ENCODE measurements at places on chromosomes 7 and 10. TPM values are rescaled to one million over a fixed set of nuclear protein-coding genes. Genes with fewer than 3 reads are reported as not detected.

DNA sequence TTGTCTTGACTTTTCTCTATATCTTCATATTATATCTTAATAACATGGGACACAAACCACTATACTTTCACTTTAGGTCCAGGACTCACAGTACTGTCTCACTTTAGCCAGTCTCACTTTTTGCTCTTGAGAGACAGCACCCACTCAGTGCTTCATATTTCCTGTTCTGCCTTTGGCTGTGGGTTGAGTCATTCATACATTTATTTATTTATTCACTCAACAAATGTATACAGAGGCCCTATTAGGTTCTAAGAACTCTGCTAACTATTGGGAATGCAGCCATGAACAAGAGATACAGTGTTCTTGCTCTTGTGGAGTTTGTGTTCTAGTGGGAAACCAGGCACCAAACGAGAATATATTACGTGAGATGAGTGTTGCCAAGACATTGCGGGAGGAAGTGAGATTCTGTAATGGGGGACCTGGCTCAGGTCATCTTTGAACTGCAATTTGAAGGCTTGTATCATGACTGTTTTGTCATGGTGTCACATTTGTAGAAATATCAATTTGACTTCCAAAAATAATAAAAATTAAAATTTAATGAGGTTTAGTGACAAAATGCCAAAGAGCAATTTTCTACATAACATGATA lies 190.1 kb downstream of the SDHAF3 start:
- no peak overlapping the region for H3K4me3 ChIP-seq
- no peak overlapping the region for H3K27ac ChIP-seq
- no peaks in the 10 kb centered on the region for H3K36me3 ChIP-seq
- H3K4me1 ChIP-seq = no peaks in the 10 kb centered on the region
- no peak for DNase-seq

DNA sequence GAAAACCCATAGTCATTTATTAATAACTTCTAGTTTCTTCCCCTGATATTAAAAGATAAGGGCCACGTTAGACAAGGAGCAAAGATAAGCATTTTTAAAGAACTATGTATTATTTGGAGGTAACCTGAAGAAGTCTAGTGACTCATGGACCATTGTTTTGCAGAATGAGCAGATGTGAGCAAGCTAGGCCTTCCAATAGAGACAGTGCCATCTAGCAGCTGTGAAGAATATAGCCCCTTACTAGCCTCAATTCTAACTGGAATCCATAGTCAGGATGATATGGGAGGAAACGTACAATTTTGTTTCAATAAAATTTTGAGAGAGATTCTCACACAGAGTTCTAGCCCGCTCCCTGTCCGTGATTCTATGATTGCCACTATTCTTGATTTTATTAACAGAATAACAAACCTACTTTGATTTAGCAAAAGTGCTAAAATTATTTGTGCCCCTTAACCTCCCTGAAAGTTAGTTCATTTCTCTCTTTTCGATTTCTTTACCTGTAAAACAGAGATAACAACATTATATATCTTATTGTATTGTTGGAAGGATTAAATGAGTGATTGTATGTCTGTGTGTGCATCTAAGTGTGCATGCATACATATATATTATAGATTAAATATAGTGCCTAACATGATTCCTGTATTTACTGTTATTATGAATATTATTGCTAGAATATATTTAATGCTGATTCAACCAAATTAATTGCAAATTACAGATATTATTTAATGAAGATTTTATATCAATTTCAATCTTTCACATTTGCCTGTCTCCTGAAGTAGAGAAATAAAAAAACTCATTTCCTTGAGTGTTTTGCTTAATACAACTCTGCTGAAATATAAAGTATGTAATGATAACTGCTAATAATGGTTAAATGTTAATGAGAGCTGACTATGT lies 22.7 kb downstream of the FAM237B start:
- no peak overlapping the region for H3K4me3 ChIP-seq
- no peak overlapping the region for H3K27ac ChIP-seq

DNA sequence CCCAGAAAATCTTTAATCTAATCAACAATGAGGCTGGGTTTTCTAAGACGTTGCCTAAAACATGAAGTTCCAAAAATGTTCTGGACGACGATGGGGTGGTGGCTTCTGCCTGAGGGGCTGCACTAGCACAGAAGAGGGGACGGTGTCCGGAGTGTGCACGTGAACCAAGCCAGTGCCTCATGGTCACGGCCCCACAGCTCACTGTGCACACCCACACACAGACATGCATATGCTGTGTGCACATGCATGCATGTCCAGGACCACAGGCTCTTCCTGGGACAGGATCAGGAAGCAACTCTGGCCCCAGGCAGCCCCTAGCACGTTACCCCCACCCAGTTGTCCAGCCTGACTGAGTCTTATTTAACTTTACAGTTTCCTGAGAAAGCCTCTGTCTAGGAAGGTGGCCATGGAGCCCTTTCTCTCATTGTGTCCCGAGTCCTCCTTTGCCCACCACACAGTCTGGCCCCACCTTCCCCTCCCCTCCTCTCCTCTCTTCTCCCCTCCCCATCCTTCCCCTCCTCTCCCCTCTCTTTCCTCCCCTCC lies 100.8 kb downstream of the DNAJB6 start:
- H3K4me1 ChIP-seq = peaks cover 13% of the 10 kb centered on the region
- H3K36me3 ChIP-seq = no peaks in the 10 kb centered on the region
- H3K4me3 ChIP-seq = no peak overlapping the region
- peaks cover 7% of the 10 kb centered on the region for H3K27me3 ChIP-seq
- DNase-seq = no peak

- peaks cover 22% of the 10 kb centered on the region for H3K4me1 ChIP-seq
- peak overlapping the region; percentile 85 for H3K4me3 ChIP-seq
- H3K27me3 ChIP-seq = peaks cover 16% of the 10 kb centered on the region
Measured at GRCh38 chr10:86400705-86401587, 34.4 kb upstream of the GRID1 start.

DNA sequence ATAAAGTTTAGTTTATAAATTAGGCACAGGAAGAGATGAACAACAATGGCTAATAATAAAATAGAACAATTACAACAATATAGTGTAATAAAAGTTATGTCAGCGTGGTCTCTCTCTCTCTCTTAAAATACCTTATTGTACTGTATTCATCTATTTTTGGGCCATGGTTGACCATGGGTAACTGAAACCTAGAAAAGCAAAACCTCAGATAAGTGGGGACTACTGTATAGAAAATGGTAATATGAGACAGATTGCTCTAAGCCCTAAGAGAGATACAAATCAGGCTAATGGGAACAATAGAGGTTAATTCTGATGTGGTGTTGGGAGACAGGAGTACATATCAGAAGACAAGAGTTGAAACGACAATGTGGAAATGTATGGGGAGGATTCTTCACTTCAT lies 86.2 kb downstream of the ZNF365 start:
- H3K4me3 ChIP-seq = no peak overlapping the region
- H3K27me3 ChIP-seq = peaks cover 5% of the 10 kb centered on the region
- peaks cover 23% of the 10 kb centered on the region for H3K4me1 ChIP-seq
- no peaks in the 10 kb centered on the region for H3K36me3 ChIP-seq

DNA sequence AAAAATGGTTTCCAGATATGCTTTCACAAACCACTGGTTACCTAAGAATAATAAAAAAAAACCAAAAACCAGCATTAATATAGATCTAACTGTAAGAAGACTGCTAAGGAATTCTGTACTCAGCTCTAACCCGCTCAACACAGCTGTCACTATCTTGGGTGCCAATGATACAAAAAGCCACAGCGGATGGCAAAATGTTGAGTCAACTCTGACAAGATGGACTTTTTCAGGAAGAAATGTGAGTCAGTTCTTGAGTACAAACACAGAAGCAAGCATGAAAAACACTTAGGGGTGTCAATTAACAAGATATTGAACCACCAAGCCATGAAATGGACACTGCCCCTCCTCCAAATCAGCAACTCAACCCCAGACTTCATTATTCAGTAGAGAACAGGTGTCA lies 55.0 kb downstream of the CTTNBP2 start:
- no peak overlapping the region for H3K27ac ChIP-seq
- no peak for DNase-seq
- no peaks in the 10 kb centered on the region for H3K36me3 ChIP-seq
- no peaks in the 10 kb centered on the region for H3K27me3 ChIP-seq

- peaks cover 22% of the 10 kb centered on the region for H3K4me1 ChIP-seq
- peaks cover 33% of the 10 kb centered on the region for H3K36me3 ChIP-seq
- no peak overlapping the region for H3K27ac ChIP-seq
- no peaks in the 10 kb centered on the region for H3K27me3 ChIP-seq
- H3K4me3 ChIP-seq = no peak overlapping the region
Measured at GRCh38 chr10:6383096-6383812, 180.5 kb downstream of the PFKFB3 start.

DNA sequence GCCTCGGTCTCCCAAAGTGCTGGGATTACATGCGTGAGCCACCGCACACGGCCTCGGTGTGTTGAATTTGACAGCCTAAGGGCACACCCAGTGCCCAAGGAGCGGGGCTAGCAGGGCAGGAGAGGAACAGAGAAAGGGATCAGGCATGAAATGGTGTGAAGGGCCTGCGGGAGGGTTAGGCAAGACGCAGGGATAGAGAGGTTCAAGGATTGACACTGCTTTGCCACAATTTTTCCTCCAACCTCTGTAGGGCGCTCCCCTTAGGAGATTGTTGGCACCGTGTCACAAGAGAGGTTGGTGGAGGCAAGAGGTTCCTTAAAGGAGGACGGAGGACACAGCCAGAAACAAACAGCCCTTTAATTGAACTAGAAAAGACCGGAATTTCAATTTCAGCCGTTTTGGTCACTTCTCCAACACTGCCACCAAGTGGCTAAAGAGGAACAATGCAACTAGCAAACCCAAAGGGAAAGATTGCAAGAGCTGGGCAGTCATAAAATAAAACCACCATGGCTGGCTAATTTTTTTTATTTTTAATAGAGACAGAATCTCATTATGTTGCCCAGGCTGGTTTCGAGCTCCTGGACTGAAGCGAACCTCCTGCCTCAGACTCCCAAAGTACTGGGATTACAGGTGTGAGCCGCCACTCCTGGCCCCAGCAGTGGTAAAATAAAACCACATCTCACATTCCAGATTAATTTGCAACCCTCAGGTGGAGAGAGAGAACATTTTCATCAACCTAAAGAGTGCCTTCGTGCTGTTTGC lies 6.9 kb upstream of the CREB3L2 start:
- H3K27me3 ChIP-seq = peaks cover 14% of the 10 kb centered on the region
- no peaks in the 10 kb centered on the region for H3K36me3 ChIP-seq
- H3K4me1 ChIP-seq = peaks cover 6% of the 10 kb centered on the region
- H3K27ac ChIP-seq = no peak overlapping the region
- H3K4me3 ChIP-seq = no peak overlapping the region
- peak; percentile 24 for DNase-seq

DNA sequence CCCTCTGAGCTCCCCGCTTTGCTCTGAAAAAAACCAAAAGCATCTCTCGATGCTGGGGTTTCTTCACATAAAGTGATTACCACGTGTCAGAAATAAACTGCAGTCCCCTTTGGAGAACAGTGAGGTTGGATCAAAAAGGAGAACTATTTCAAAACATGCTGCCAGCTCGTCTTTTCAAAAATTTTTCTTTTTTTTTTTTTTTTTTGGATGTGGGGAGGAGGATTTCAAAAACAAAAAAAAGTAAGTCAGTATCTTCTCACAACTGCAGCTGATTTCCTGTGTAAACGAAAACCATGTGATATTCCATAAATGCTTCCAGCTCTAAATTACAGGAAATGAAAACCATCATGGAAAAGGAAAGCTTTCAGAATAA lies 155.0 kb upstream of the LYZL2 start:
- DNase-seq = no peak
- H3K4me1 ChIP-seq = peaks cover 30% of the 10 kb centered on the region
- H3K4me3 ChIP-seq = peak overlapping the region; percentile 79

GRCh38 chr7:52512656-52513055 lies 522.8 kb upstream of the POM121L12 start:
- DNase-seq = no peak
- H3K4me3 ChIP-seq = no peak overlapping the region
- no peak overlapping the region for H3K27ac ChIP-seq
- no peaks in the 10 kb centered on the region for H3K27me3 ChIP-seq
- H3K4me1 ChIP-seq = no peaks in the 10 kb centered on the region

DNA sequence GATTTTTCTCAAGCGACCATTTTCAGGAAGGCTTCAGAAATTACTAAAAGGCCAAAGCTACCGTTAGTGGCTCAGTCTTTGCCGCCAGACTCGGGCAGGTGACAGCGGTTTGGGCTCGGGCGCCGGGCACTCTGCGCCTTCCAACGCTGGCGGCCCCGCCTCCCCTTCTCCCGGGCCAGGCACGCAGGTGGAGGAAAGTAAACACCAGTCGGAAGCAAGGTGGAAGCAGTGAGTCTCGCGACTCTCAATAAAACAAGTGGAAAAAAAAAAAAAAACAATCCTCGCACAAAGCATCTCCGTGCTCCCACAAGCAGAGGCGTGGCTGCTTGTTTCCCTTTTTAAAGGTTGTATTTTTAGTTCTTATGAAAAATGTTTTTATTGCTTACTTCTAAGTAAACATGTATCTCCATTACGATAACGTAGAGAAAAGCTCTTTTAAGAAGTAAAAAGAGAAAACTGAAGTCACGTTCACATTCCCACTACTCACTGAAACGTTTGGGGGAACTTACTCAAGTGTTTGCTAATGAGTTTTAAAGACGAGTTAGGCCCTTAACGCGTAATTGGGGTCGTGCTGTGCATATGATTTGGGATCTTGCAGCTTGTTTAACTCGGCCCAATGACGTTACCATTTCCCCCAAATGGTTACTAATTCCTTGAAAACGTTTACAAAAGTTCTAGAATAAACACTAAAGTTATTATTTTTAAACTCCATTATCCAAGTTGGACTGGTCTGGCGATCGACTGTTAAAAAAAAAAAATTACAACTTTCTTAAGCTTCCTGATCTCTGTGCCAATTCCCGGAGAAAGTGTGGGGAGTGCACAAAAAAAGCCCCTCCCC lies 864 bp downstream of the CDCA7L start:
- H3K36me3 ChIP-seq = peaks cover 15% of the 10 kb centered on the region
- H3K4me3 ChIP-seq = peak overlapping the region; percentile 94
- DNase-seq = peak; percentile 27
- H3K27me3 ChIP-seq = peaks cover 16% of the 10 kb centered on the region

- H3K4me1 ChIP-seq = no peaks in the 10 kb centered on the region
- no peaks in the 10 kb centered on the region for H3K36me3 ChIP-seq
Measured at GRCh38 chr7:30831227-30831626, 60.0 kb downstream of the MINDY4 start.

DNA sequence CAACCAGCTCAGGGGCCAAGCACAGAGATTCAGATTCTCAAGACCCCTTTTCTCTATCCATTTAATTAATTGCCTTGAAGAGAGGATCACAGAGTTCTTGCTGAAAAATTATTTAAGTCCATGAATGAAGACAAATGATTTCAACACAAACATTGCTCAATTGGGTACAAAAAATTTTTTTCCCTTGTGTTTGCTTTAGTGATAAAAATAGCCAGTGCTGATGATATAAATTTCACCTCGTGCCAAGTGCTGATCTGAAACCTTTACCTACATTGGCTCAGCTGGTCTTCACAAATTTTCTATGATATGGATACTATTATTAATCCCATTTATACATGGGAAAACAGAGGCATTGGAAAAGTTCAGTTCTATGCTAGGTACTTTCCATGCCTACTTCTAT lies 377.1 kb downstream of the NRG3 start:
- H3K27me3 ChIP-seq = no peaks in the 10 kb centered on the region
- H3K4me1 ChIP-seq = no peaks in the 10 kb centered on the region
- no peak overlapping the region for H3K27ac ChIP-seq

The PAPOLB gene
- not detected for total RNA-seq

The DNAH11 gene
- total RNA-seq = 1.7 TPM
